ENCODE measurements at places on chromosomes 12 and 14.
A peak's percentile ranks its signal among the peaks of the same experiment; 100 is the strongest.

DNA sequence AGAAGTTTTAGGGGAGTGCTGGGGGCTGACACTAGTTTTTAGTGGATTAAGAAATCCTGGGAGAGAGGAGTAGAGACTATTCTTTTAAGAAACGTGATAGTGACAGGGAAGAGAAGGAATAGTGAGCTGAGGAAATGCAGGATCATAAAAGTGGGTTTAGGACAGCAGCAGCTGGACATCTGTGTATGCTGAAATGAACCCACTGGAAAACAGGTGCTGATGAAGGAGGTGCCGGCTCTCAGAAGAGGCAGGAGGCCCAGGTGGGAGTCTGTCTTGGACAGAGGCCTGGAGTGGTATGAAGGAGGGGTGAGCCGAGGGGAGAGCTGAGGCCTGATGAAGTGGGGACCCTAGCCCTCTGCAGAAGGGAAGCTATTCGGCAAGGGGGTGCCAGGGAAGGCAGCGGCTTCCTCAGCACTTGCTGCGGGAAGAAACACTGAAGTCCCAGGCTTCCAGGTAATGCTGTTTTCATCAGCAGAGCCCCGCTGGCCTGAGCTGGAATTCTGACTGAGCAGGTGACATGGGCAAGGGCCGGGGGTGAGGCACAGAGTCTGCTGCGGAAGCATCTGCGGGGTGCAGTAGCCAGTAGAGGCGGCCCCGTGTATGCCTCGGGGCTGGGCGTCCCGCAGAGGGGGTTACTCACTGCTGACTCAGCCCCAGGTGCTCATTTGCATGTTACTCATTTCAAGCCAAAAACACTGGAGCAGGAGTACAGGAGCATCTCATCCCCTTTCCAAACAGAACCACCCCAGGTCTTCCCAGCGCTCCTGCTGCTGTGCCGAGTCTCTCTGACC lies 89.7 kb downstream of the TMCC3 start:
- peak; percentile 16 for DNase-seq

DNA sequence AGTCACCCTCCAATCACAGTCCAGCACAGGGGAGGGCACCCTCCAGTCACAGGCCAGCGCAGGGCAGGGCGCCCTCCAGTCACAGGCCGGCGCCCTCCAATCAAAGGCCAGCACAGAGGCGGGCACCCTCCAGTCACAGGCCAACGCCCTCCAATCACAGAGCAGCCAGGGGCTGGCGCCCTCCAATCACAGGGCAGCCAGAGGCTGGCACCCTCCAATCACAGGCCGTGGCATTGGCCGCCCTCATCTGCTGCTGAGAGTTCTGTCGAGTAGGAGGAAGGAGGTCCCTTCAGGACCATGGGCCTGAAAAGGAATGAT lies 26.6 kb downstream of the DDX51 start:
- DNase-seq = no peak

GRCh38 chr12:96212456-96213375 lies 18.5 kb downstream of the ELK3 start:
- DNase-seq = no peak

- no peak for DNase-seq
Observed at GRCh38 chr12:124762791-124763593, 100.7 kb downstream of the SCARB1 start.

DNA sequence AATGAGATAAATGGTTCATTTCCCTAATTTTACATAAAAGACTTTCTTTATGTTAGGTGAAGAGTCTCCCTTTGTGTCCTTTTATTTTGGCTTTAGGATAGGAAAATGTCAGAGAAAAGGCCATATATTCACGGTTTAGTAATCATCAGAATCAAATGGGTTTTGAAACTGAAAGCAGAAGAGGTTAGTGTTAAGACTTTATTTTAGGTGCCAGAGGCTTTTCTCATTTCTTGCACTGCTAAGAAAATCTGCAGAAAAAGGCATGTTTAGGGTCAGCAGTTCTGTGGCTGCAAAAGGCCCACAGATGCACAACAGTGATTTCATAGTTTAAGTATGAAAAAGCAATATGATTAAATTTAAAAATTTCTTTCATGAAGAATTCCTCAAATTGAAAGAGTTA lies 80.4 kb upstream of the SINHCAF start:
- DNase-seq = no peak
